CD4-positive, alpha-beta memory T cell (primary cell): ENCODE measurements at places on chromosomes 3 and 15. TPM values are rescaled to one million over a fixed set of nuclear protein-coding genes. Genes with fewer than 3 reads are reported as not detected.
A peak's percentile ranks its signal among the peaks of the same experiment; 100 is the strongest.

DNA sequence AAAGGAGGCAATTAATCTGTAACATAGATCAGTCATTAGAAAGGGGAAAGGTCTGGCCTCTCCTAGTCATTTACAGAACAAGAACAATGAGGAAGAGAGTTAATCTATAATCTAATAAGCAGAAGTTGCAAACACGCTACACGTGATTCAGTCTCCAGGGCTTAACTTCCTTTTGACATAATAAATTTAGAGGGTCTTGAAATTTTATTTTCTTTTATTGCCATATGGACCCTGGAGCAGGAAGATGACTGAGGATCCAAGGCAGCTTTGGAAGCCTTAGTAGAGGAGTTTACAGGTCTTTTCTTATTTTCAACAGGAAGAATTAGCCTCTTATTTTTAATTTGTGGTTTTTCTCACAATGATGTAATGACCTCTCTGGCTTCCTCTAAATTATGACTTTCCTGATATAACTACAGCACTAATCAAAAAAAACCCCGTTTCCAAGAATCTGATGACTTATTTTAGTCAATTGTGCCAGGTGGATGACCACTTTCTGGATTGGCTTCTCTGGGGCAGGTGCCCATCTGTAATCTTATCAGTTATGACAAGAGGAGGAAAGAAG lies 32.2 kb downstream of the ADGRG7 start:
- DNase-seq: no peak
- no peaks in the 10 kb centered on the region for H3K27me3 ChIP-seq
- no peaks in the 10 kb centered on the region for H3K4me1 ChIP-seq
- no peak overlapping the region for H3K4me3 ChIP-seq

DNA sequence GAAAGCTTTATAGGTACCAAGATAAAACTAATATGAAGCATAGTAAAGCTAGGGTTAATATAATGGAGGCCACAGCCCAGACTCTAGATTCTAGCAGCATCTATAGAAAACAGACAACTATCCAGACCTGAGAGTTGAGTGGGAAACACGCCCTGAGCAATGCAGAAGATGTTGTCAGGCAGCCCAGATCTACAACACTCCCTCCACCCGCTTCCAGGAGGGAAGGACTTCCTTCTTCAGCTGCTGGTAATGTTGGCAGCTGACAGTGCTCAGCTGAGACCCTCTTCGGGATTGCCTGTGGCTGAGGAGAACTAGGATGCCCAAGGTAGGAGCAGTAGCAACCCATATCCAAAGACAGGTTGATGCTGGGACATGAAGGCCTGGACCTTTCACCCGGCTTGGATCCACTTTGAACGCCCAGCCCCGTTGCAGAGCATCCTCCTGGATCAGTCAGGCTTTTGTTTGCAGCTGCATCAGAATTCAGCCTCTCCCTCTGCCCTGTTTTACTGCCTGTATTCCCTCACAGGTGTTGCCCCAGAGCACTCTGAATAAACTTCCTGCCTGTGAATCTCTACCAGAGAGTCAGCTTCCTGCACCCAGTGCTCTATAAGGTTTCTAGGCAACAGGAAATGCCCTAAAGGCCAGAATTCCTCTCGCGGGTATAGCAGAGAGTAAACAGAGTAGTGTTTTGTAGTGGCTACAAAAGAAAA lies 174.7 kb upstream of the IL12A start:
- H3K4me3 ChIP-seq: no peak overlapping the region
- no peaks in the 10 kb centered on the region for H3K27me3 ChIP-seq
- no peak overlapping the region for H3K27ac ChIP-seq
- DNase-seq: no peak
- no peaks in the 10 kb centered on the region for H3K36me3 ChIP-seq

GRCh38 chr3:135213822-135214221 lies 418.8 kb downstream of the EPHB1 start:
- no peaks in the 10 kb centered on the region for H3K27me3 ChIP-seq
- DNase-seq: no peak
- H3K4me1 ChIP-seq: no peaks in the 10 kb centered on the region
- no peak overlapping the region for H3K27ac ChIP-seq

The TMIE gene
- 3.3 TPM for total RNA-seq

GRCh38 chr3:128973988-128974564 lies 19.8 kb downstream of the CFAP92 start:
- no peaks in the 10 kb centered on the region for H3K27me3 ChIP-seq
- DNase-seq: no peak
- no peaks in the 10 kb centered on the region for H3K36me3 ChIP-seq
- no peak overlapping the region for H3K4me3 ChIP-seq

- no peaks in the 10 kb centered on the region for H3K36me3 ChIP-seq
- peaks cover 38% of the 10 kb centered on the region for H3K4me1 ChIP-seq
- peak overlapping the region; percentile 86 for H3K27ac ChIP-seq
- no peak overlapping the region for H3K4me3 ChIP-seq
- no peak for DNase-seq
Measured at GRCh38 chr3:113698956-113699355, 2.5 kb upstream of the USF3 start.

DNA sequence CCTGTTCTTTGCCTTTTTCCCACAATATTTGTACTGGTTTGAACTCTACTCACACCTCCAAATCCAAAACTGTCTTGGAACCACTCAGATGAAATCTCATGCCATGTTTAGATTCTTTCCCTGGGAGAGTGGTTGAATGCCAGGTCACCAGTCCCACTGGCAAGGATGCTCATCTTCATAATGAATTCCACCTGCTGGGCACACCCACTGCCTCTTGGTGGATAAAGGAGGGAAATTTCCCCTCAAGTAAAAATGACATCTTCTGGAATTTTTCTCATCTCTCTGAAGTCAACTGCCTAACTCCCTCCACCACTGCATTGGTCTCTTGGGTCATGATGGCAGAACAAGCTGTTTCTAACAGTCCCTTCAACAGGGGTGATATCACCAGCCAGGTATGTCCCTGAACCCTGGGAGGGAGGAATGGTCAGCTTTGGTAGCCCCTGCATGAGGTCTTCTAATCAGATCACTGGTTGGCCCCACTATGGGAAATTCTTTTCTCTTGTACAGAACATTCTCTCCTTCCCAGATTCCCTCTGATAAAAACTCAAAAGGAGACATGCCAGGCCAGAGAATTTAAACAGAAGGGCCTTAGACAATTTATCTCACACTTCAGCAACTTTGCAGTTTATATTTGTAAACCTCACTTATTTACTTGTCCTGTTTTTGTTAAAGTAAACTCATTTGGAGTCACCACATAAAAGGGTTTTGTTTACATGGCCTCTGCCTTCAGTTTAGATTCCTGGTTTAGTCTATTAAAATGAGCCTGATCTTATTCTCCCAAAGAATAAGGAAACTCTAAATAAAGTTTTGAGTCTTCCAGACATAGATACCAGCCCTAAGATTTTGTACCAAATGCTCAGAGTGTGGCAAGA lies 143.4 kb downstream of the WNT5A start:
- H3K27ac ChIP-seq: no peak overlapping the region
- no peaks in the 10 kb centered on the region for H3K4me1 ChIP-seq
- no peaks in the 10 kb centered on the region for H3K27me3 ChIP-seq
- no peak for DNase-seq
- H3K36me3 ChIP-seq: no peaks in the 10 kb centered on the region

- no peaks in the 10 kb centered on the region for H3K36me3 ChIP-seq
- no peak for DNase-seq
- no peaks in the 10 kb centered on the region for H3K27me3 ChIP-seq
- H3K27ac ChIP-seq: no peak overlapping the region
Measured at GRCh38 chr15:66092053-66093016, 161.2 kb downstream of the MEGF11 start.

GRCh38 chr3:185270956-185271332 lies 17.1 kb upstream of the EHHADH start:
- no peak overlapping the region for H3K27ac ChIP-seq
- no peaks in the 10 kb centered on the region for H3K4me1 ChIP-seq
- H3K27me3 ChIP-seq: no peaks in the 10 kb centered on the region
- no peak overlapping the region for H3K4me3 ChIP-seq
- no peak for DNase-seq

- no peaks in the 10 kb centered on the region for H3K4me1 ChIP-seq
- H3K36me3 ChIP-seq: no peaks in the 10 kb centered on the region
- H3K27ac ChIP-seq: no peak overlapping the region
- H3K27me3 ChIP-seq: no peaks in the 10 kb centered on the region
Measured at GRCh38 chr3:188244395-188244861, 90.5 kb downstream of the LPP start.

DNA sequence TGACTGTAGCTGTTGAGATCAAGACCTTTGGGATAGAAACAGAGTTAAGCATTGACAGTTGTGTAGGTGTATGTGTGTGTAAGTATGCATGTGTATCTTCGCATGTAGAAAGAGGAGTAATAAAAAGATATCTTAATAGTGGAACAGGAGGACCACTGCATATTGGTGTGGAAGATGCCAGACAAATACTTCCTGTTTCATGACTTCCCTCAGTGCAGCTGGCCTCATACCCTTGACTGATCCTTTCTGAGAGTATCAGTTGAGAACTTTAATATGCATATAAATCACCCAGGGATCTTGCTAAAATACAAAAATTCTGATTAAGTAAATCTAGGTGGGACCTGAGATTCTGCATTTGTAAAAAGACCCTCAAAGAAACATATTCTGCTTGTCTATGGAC lies 8.5 kb upstream of the ZBED2 start:
- H3K4me3 ChIP-seq: no peak overlapping the region
- H3K36me3 ChIP-seq: peaks cover 24% of the 10 kb centered on the region
- no peak overlapping the region for H3K27ac ChIP-seq

GRCh38 chr3:151901644-151902285 lies 28.3 kb downstream of the SUCNR1 start:
- no peak overlapping the region for H3K27ac ChIP-seq
- no peak for DNase-seq
- no peaks in the 10 kb centered on the region for H3K36me3 ChIP-seq
- no peaks in the 10 kb centered on the region for H3K27me3 ChIP-seq
- H3K4me1 ChIP-seq: no peaks in the 10 kb centered on the region

DNA sequence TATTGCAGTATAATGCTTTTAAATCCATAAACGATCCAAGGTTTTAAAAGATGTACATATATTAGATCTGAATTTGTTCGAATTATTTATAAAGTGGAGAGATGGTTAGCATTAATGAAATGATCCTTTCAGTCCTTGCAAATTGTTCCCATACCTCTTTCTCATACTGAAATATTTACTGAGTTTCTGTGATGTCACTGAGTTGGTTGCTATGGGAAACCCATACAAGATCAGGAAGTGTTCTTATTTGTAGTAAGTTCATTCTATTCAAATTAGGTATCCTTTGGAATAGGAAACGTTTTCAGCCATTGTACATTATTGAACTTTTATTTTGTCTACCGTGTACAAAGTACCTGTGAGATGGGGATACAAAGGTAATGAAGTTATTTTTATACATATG lies 73.2 kb upstream of the CHL1 start:
- H3K4me1 ChIP-seq: no peaks in the 10 kb centered on the region
- H3K27ac ChIP-seq: no peak overlapping the region
- no peaks in the 10 kb centered on the region for H3K36me3 ChIP-seq
- no peaks in the 10 kb centered on the region for H3K27me3 ChIP-seq

The TMEM45A gene
- 0.23 TPM for total RNA-seq

- H3K27ac ChIP-seq: no peak overlapping the region
- H3K4me3 ChIP-seq: no peak overlapping the region
- no peaks in the 10 kb centered on the region for H3K36me3 ChIP-seq
Measured at GRCh38 chr3:159964166-159964973, 24.3 kb upstream of the IL12A start.

GRCh38 chr3:10529809-10530208 lies 24.4 kb upstream of the ATP2B2 start:
- no peaks in the 10 kb centered on the region for H3K36me3 ChIP-seq
- H3K4me3 ChIP-seq: no peak overlapping the region
- no peak for DNase-seq
- no peaks in the 10 kb centered on the region for H3K4me1 ChIP-seq
- no peaks in the 10 kb centered on the region for H3K27me3 ChIP-seq

- no peaks in the 10 kb centered on the region for H3K27me3 ChIP-seq
- no peak overlapping the region for H3K27ac ChIP-seq
- no peak overlapping the region for H3K4me3 ChIP-seq
- H3K36me3 ChIP-seq: no peaks in the 10 kb centered on the region
- no peaks in the 10 kb centered on the region for H3K4me1 ChIP-seq
Measured at GRCh38 chr15:61057830-61058529, 171.1 kb downstream of the RORA start.

GRCh38 chr3:197533396-197533795 lies 22.4 kb downstream of the BDH1 start:
- H3K4me1 ChIP-seq: no peaks in the 10 kb centered on the region
- H3K36me3 ChIP-seq: peaks cover 11% of the 10 kb centered on the region

- H3K4me3 ChIP-seq: no peak overlapping the region
- peaks cover 47% of the 10 kb centered on the region for H3K4me1 ChIP-seq
- no peaks in the 10 kb centered on the region for H3K27me3 ChIP-seq
- H3K36me3 ChIP-seq: no peaks in the 10 kb centered on the region
- no peak overlapping the region for H3K27ac ChIP-seq
- no peak for DNase-seq
Measured at GRCh38 chr15:85406916-85407315, 26.5 kb downstream of the AKAP13 start.

The TRIM42 gene
- not detected for total RNA-seq

GRCh38 chr15:65901836-65902235 lies 32.5 kb downstream of the RAB11A start:
- H3K27ac ChIP-seq: no peak overlapping the region
- no peak overlapping the region for H3K4me3 ChIP-seq
- peaks cover 5% of the 10 kb centered on the region for H3K4me1 ChIP-seq
- DNase-seq: no peak

The CACNA2D3 gene
- total RNA-seq: not detected

- no peaks in the 10 kb centered on the region for H3K36me3 ChIP-seq
- peak; percentile 81 for DNase-seq
Measured at GRCh38 chr3:71723452-71724170, 1.6 kb downstream of the EIF4E3 start.

GRCh38 chr3:87136066-87136596 lies 91.0 kb upstream of the CHMP2B start:
- no peaks in the 10 kb centered on the region for H3K36me3 ChIP-seq
- no peak for DNase-seq
- H3K27me3 ChIP-seq: no peaks in the 10 kb centered on the region
- H3K4me3 ChIP-seq: no peak overlapping the region
- H3K27ac ChIP-seq: no peak overlapping the region
- no peaks in the 10 kb centered on the region for H3K4me1 ChIP-seq

- H3K27ac ChIP-seq: no peak overlapping the region
- H3K4me3 ChIP-seq: no peak overlapping the region
- no peaks in the 10 kb centered on the region for H3K4me1 ChIP-seq
- H3K36me3 ChIP-seq: no peaks in the 10 kb centered on the region
Measured at GRCh38 chr3:152019508-152019907, 146.1 kb downstream of the SUCNR1 start.

GRCh38 chr3:84224262-84224661 lies 734.5 kb upstream of the CADM2 start:
- no peak for DNase-seq
- H3K27ac ChIP-seq: no peak overlapping the region
- no peaks in the 10 kb centered on the region for H3K36me3 ChIP-seq
- H3K27me3 ChIP-seq: no peaks in the 10 kb centered on the region

GRCh38 chr3:56370991-56371775 lies 97.1 kb downstream of the ERC2 start:
- H3K27ac ChIP-seq: no peak overlapping the region
- no peaks in the 10 kb centered on the region for H3K36me3 ChIP-seq
- no peaks in the 10 kb centered on the region for H3K4me1 ChIP-seq

- H3K4me3 ChIP-seq: no peak overlapping the region
- peak; percentile 24 for DNase-seq
- H3K27me3 ChIP-seq: no peaks in the 10 kb centered on the region
- no peaks in the 10 kb centered on the region for H3K4me1 ChIP-seq
Measured at GRCh38 chr3:132399054-132399929, 18.0 kb upstream of the DNAJC13 start.

The P2RY1 gene
- 0.09 TPM for total RNA-seq
